Lower lobe of right lung (tissue), 2 donors: ENCODE measurements at places on chromosomes 6 and 20. TPM values are rescaled to one million over a fixed set of nuclear protein-coding genes. Genes with fewer than 3 reads are reported as not detected.

GRCh38 chr20:17248224-17248623, 21.4 kb downstream of the PCSK2 start:
- no peak for DNase-seq

DNA sequence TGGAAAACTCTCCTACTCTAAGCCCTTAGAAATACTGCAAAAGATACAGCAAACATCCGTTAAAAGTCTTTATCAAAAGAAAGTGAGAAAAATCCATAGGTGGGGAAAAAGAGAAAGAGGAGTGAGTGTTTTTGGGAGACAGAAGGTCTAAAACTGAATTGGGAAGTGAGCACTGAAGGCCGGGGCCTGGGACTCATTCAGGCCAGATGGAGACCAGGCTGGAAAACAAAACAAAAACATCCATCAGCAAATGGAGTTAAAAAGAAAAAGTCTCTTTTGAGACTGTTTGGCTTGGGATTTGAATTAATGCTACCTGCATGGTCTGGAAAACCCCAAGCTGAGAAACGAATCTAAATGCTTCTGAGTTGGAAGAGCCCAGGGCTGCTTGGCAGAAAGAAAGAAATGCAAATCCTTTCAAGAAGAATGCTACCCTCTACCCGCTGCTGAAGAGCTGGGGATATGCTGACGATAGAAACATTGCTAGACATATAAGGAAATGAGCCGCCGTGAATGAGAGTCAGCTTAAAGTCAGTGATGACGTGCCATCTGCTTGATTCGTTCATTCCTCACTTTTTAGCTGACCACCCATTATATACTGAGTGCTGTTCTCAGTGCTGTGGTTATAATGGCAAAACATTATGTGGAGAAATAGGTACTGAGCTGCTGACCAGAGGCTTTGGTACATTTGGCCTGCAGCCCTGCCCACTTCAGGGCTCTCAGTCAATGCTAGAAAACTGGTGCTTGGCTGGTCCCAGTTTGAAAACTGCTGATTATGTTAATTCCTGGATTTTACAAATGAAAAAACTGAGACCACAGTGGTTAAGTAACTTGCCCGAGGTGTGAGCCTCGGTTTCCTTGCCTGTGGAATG, 28.0 kb upstream of the TULP4 start:
- DNase-seq = no peak

GRCh38 chr6:163525926-163526325, 111.4 kb downstream of the QKI start:
- no peak for DNase-seq

DNA sequence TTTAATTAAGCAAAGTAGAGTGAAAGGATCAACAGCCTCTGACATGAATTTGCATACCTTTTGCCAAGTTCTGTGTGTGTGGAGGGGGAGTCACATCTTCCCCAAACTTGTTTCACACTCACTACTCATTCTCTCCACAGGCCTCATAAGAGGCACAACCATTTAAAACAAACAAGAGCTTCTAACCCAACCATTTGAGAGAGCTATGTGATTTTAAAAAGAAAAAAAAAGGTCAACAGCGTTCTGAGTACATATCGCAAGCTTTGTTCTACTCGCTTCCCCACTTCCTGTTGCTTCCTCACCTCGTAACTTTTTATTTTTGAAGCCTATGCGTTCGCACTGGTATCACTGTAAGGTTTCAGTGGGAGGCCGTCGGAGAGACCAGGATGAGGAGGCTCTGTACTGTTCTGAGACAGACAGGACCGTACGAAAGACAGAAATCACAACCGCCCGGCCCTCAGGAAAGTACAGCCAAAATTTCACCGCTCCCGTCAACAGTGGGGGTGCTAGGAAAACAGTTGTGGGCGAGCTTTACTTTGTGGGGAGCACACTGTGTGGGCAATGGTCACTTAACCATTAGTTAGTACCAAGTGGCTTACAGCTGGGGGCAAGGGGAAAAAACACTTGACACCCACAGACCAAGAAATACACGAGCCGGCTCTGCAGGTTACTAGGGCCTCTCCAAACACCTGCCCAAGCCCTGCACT, 61.3 kb downstream of the TRERF1 start:
- no peak for DNase-seq

- DNase-seq = no peak
These were observed 2.5 kb downstream of the SCML4 start for GRCh38 chr6:107821591-107821990.

MYT1 gene
- not detected for total RNA-seq

DNA sequence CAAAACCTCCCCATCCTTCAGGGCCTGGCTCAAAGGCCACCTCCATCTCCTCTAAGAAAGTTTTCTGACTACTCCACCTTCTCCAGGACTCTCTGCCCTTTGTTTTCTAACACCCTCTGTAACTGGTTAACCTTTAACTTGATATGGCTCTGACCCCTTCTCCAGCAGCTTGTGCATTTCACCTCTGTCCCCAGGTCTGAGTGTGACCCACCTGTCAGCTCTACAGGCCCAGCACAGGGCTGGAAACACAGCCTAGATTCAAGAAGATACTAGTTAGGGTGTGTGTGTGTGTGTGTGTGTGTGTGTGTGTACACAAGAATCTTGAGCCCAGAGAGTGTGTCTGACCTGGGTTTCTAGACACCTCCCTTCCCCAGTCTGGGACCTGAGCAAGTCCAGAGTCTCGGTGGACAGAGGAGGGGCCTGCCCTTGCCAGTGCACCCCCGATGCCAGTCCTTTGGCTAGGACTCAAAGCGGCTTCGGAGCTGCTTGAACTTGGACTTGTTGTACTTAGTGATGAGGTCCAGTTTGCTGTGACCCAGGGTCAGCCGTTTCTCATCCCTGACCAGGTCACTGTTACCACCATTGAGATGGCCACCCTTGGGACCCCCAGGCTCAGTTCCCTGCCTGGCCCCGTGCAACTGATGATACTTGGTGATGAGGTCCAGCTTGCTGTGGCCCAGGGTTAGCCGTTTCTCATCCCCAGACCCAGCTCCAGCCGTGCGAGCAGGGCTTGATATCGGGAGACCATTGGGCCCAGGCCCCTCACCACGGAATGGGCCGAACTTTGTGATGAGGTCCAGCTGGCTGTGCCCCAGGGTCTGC, 1.7 kb upstream of the EIF6 start:
- DNase-seq = no peak

- DNase-seq = no peak
These were observed 19.5 kb downstream of the NCOA3 start for GRCh38 chr20:47521059-47521808.

GRCh38 chr6:73511796-73512195, 9.0 kb downstream of the EEF1A1 start:
- no peak for DNase-seq

CALHM4 gene
- total RNA-seq = not detected

KHDC1L gene
- total RNA-seq = not detected

GRCh38 chr6:87641065-87641692, 51.2 kb downstream of the ORC3 start:
- no peak for DNase-seq

GRCh38 chr6:139448051-139448649, 73.7 kb upstream of the CITED2 start:
- no peak for DNase-seq

STMN3 gene
- 12.1 TPM for total RNA-seq

- no peak for DNase-seq
These were observed 18.2 kb upstream of the AVP start for GRCh38 chr20:3102575-3103368.

DNA sequence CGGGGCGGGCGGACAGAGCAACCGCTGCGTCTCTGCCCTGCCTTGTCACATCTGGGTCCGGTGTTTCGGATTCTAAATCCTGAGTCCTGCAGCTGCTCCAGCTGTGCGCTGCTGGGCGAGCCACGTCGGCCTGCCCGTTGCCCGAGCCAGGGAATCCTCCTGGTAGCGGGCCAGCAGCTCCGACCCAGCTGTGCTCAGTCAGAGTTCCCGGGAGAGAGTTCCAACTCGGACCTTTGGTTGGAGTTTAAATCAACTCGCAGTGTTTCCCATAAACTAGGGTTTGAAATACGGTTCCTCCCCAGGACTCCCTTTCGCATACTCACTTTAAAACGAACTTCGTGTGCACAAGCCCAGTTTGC, 315 bp upstream of the PDE10A start:
- no peak for DNase-seq

DNA sequence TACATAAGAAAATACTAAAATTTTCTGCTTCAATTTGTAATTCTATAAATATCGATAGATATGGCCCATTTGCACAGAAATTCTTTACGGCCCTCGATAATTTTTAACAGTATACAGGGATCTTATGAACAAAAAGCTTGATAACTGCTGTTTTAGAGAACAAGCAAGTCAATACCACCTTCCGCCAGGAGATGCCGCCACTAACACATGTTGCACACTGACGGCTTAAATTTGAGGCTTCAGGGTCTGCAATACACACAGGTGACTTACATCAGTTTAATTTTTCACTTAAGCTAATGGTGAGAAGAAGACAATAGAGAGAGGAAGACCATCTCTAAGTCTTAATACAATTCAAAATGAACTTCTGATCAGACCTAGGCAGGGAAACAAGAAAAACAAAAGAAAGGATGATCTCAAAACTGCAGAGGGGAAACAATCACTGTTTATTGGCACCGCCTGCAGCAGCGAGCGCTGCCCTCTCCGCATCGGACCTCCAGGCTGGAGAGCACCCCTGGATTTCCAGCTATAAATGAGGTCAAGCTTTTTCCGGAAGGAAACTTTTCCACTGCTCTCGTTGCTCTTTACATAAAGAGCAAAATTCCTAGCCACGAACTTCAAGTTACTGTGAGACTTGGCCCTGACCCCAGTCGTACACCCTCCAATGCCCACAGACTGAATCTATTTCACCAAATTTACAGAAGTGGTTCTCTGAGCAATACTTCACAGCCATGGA, 53.9 kb downstream of the OTOR start:
- DNase-seq = peak; percentile 66

- no peak for DNase-seq
These were observed 88.0 kb downstream of the PRND start for GRCh38 chr20:4809707-4810106.

- DNase-seq = no peak
These were observed 30.4 kb upstream of the HIVEP2 start for GRCh38 chr6:142975365-142975764.

DNA sequence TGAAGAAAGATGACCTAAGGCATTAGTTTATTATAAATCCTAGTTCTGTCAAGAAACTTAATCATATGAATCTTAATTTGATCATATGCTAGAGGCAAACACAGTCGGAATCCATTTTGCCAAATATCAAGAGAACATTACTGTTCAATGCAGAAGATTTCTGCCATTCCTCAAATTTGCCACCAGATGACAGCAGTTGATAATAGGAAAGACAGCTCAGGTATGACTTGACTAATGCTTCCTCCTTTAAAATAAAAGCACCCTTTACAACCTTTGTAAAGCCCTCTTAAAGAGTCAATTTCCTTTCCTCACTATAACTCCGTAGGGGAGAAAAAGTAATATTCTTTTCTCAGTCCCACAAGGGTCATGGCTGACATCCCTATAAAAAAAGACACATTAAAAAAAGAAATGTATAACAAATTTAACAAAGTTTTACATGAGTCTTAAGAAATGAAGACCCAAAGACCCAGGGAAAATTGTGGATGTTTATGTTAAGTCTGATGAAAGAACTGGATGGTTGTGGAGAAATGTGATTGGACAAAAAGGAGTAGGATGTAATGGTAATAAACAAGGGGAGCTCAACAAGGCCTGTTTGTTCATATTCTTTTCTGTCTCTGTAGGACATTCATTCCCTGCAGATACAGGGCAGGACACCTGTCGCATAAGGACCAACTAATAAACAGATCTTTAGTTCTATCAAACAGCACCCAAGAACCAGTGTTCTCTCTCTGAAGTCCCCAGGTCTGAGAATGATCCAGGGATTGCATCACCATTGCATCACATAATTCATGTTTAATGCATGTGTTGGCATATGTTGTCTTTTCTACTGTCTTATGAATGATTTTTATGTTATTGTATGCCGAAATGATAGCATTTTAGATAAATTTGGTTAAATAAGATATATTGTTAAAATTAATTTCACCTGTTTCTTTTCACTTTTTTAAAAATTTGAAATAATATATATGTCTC, 23.0 kb upstream of the IL17A start:
- DNase-seq = no peak

DNA sequence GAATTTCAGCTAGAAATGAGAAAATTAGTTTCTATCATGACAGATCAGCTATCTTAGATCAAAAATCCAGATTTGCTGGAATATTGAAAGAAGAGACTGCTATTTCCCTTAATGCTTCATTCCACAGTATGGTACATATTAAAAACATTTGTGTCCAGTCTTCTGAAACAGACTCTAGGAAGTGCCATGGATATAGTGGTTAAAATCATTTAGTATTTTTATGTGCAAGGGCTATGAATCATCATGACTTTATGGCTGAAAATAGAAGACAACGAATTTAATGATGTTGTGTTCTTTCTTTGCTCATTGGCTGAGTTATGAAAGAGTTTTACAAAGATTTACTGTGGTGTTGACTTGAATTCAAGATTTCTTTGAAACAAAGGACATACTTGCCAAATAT, 146.6 kb downstream of the ANKRD60 start:
- no peak for DNase-seq

DNA sequence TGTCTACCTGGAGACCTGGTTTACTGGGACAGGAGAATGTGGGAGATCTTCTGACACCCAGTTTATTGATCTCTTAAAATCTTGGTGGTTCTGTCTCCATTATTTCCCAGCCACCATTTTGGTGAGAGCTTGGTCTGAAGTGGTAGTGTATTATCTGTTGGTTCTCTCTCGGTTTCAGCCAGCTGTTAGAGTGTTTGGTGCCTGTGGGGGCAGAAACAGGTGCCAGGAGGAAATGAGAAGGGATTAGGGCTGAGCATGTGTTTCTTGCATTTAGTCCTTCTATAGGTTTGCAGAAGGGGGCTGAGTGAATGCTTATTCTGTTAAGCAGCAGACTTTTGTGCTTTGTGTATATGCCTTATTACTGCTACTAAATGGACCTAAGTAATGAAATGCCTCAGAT, 9.6 kb downstream of the JARID2 start:
- DNase-seq = no peak

GSTA2 gene
- total RNA-seq = 4.8 TPM

IL17F gene
- not detected for total RNA-seq

GRCh38 chr20:53287357-53288042, 306.1 kb downstream of the ZNF217 start:
- DNase-seq = no peak

SYNJ2 gene
- total RNA-seq = 4.5 TPM

DNA sequence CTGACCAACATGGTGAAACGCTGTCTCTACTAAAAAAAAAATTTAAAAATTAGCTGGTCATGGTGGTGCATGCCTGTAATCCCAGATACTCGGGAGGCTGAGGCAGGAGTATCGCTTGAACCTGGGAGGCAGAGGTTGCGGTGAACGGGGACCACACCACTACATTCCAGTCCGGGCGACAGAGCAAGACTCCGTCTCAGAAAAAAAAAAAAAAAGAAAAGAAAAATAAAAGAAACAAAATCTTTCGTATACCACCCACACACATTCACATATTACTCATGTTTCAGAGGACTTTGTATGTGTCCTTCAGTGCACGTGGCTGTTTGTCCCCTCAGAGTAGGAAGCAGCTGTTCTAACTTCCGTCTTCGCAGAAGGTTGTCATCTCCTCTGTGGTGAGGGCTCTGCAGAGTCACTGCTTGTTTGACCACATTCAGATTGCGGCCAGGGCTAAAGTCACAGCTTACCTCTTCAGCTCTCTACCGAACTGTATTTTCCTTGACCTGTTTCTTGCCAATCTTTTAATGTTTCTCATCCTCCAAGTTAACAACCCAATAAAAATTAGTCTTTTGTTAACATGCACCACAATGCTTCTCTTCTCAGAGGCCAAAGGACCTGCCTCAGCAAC, 36.6 kb upstream of the HIVEP1 start:
- DNase-seq = peak; percentile 57

GRCh38 chr6:29499704-29500103, 11.9 kb upstream of the MAS1L start:
- DNase-seq = no peak

GRCh38 chr6:88666901-88667300, 296.5 kb downstream of the RNGTT start:
- DNase-seq = no peak

TGM2 gene
- total RNA-seq = 362 TPM
